CD4-positive, alpha-beta T cell treated with Interleukin-17A for 1 hour (primary cell): ENCODE measurements at places on chromosomes 3 and 15.

DNA sequence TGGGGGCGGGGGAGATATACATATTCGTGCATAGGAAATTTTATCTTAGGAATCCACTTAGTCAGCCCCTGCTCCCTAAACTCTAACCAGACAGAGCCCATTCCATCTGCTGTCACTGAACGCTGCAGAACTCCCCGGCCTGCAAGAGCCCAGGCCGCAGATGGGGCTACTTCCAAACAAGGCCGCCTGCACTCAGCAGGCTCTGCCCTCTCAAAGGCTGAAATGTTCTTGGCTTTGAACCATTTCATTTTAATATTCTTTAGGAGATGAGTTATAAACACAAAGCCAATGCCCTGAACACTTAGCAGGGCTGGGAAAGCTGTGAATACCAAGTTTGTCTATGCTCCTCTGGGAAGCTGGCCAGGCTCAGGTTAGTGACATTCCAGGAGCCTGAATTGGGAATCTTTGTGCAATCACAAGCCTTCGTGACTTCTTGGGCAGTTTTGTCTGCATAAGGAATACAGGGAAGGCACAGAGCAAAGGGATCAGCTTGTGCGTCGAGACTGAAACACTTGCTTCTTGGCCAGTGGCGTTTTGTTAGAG is 65.0 kb downstream of the SYNM start:
- no peak for DNase-seq

DNA sequence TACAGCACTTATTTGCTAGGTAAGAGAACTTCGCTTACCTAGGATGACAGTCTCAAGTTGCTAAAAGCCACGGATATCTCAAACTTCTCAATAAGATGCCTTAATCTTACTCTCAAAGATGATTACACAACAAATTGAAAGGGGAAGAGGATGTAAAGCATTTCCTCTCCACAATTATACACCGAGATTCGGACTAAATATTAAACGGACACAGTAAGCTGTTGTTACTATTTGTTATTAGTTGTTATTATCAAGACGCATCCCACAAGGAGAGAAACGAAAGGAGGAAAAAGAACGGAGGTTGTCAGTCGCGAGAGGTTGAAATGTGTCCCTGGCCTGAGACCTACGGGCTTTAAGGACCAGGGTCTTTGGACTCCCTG is 660 bp downstream of the ZNF106 start:
- peak; percentile 25 for DNase-seq

GRCh38 chr3:155110996-155111901 is 31.1 kb downstream of the MME start:
- DNase-seq = no peak

GRCh38 chr15:29437888-29438702 is 168.5 kb upstream of the NSMCE3 start:
- DNase-seq = no peak

DNA sequence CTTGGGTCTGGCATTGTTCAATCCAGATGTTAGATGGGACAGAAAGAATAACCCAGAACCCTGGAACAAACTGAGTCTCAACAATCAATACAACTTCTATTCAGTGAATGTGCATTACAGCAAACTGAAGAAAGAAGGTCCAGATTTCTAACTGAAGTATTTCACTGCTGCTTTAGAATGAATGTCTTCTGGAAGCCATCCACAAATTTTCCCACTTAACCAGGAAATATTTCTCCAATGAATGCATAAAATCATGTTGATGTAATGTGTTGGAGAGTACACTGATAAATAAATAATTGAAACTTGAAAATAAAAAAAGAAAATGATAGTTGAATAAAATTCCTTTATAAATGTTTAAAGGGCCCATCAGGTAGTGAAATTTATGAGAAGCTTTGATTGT is 658.6 kb downstream of the ZBBX start:
- no peak for DNase-seq

DNA sequence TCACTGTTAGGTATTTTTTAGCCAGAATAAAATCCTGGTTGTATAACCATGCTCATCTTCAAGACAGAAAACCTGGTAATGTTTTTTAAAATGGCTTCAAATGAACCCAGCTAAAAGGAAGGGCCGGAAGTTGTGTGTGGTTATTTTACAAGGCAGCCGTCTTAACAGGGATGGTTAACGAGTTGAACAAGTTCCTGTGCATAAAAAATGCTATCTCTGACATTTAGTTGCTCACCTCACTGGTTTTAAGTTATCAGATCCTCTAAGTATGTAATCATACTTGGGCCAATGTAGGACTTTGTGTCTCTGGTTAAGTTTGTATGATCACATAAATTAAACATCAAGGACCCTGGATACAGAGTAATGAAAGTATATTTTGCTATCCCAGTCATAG is 2.1 kb downstream of the ATP11B start:
- peak; percentile 77 for DNase-seq

DNA sequence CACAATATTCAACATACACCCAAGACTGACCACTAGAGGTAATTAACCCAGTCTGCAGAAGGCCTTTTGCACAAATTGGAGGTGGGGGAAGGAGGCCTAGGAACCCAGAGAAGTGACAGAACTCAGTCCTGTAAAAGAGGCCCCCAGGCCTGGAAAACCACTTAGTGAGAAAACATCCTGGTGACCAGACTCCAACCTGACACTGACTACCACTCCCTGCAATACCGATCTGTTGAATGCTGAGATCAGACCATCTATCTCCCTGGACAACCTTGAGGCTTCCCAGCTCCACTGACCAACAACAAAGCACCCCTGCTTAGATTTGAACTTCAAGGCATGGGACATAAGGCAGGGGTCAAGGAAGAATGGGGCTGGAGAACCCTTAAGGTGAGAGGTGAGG is 261.9 kb upstream of the WNT5A start:
- no peak for DNase-seq

DNA sequence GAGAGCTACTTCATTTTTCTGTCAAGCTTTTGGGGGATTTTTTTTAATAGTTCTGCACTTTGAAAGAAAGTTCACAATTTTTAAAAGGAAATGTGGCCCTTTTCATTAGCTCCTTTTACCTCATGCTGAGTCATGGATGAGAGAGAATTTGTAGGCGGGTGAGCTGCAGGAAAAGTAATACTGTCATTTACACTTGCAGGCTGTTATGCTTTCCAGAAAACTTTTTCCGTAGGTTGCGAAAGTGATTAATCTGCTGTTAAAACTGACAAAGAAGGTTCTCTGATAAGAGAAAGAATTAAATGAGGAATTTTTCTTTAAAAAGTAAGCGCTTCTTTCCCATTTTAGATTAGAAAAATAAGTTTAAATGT is 430.2 kb downstream of the LPP start:
- DNase-seq = no peak

GRCh38 chr3:42701371-42702065 is 1.1 kb downstream of the HHATL start:
- peak; percentile 55 for DNase-seq

DNA sequence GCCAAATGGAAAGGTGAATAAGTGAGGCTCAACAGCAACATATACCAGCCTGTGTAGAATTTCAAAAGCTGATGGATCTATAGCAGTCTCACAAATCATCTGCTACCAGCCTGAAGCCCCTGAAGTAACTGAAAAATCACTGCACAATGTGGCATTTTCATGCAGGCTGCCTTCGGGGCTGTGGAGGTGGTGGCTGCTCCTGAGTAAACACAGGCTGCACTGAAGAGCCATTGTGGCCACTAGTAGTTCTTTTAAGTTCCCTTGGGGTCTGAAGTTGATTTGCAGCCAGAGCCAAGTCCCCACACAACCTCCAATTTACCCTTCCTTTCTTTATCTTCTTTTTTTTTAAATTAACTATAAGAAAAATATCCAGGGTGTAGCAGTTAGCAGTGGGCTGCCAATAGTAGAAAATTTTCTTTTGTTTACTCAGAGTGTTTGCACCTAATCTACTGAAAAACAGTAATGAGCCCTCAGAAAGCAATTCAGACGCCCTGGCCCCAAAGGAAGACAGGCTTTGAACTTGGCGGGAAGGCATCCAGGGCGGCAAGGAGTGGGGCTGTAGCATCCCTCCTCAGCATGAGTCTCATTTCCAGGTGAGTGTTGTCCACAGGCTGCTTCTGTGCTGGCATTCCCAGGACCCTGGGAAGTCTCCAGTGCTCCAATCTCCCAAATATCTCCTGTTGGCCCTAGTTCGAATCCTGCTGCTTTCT is 13.3 kb upstream of the SUSD5 start:
- no peak for DNase-seq

GRCh38 chr15:39238443-39238842 is 342.4 kb upstream of the THBS1 start:
- DNase-seq = no peak

- no peak for DNase-seq
Observed at GRCh38 chr3:108501535-108501934, 8.9 kb downstream of the MYH15 start.

- DNase-seq = peak; percentile 57
Observed at GRCh38 chr3:46695177-46695961, 1.9 kb upstream of the ALS2CL start.

- no peak for DNase-seq
Observed at GRCh38 chr3:155502630-155503029, 209.1 kb upstream of the STRIT1 start.

GRCh38 chr3:111768571-111769100 is 90.4 kb upstream of the PHLDB2 start:
- DNase-seq = no peak

GRCh38 chr3:189235214-189235613 is 63.4 kb downstream of the TPRG1 start:
- no peak for DNase-seq

- no peak for DNase-seq
Observed at GRCh38 chr3:24339266-24339825, 155.3 kb downstream of the THRB start.

DNA sequence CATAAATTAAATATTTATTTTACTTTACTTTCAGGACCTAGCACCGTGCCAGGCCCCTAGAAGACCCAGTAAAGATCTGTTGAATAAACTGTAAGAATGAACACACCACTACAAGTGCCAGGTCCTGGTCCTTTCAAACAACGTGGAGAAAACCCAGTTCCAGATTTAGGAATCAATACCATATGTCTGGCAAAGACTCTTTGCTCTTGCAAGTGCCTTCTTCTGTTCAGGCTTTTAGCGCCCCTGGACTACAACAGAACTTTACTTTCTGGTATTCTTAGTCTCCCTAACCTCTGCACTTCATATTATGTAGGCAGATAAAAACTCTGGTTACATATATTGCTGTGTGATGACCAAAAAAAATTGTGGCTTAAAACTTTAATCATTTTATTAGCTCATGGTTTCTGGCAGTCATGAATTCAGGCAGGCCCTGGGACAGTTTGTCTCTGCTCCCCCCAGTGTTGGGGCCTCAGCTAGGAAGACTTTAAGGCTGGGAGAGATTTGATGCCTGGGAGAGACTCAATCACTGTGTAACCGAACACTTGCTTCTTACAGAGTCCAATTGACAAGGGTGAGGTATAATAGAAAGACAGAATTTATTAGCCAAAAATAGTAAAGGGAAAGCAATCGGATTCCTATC is 2.9 kb upstream of the PSMA4 start:
- no peak for DNase-seq

DNA sequence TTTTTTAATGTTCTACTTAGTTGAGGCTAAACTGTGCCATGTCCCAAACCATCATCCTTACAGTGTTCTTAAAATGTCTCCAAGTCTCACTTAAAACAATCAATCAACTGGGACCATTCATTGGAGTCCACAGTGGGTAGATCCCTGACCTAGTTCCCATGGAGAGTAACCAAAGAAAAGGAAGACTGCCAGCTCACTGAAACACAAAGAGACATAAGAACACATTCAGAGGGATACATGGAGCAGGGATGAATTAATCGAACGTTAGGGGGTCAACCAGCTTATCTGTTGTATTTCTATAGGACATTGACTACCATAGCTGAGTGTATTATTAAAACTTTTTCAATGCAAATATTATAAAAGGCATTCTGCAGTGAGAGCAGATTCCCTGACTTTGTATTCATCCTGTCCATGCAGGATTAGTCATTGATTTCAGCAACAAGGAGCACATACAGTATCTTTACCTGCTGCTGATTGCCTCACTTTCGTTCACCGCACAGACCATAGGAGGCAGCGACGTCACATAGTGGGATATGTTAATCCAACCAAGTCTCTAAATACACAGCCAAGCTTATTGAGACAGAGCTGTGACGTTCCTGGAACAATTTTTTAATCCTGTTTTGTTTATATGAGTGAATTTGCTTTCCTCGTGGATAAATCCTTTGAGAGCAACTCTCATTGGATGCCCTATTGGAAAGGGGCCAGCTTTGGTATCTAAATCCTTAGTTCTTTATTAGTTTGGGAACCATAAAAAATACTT is 364.9 kb upstream of the RBMS3 start:
- DNase-seq = no peak

GRCh38 chr15:96093063-96093462 is 237.4 kb upstream of the NR2F2 start:
- DNase-seq = no peak

DNA sequence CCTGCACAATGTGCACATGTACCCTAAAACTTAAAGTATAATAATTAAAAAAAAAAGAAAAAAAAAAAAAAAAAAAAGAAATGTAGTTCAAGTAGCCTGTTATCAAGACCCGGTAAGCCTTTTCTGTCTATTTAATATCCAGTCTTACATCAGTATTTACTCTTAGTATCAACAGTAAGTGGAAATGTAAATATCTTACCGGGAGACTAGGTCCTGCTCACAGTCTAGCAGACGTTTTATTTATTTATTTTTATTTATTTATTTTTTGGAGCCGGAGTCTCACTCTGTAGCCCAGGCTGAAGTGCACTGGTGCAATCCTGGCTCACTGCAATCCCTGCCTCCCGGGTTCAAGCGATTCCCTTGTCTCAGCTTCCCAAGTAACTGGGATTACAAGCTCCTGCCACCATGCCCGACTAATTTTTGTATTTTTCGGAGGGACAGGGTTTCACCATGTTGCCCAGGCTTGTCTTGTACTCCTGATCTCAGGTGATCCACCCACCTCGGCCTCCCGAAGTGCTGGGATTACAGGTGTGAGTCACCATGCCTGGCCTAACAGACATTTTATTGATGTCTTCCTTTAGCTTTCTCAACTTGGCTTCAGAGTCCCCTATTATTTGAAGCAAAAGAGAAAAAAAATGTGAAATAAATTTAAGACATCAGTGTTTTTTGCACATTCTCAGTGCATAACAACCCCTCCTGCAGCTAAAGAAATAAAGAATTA is 19.9 kb downstream of the C2CD4B start:
- no peak for DNase-seq

DNA sequence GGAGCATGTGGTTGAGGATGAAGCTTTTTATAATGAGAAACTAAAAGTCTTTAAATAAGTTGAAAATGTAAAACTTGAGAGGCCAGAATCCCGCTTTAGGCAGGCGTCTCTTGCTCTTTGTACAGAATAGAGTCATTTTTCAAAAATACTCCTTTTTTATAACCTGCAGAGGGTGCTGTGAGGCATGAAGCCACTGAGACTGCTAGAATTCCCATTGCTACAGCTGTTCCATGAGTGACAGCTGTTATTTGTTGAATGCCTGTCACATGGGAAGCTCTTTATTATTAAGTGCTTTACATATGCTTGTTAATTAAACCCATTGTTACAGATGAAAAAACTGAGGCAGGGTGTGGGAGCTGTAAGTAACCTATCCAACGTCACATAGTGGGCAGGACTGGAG is 18.5 kb downstream of the MINAR1 start:
- no peak for DNase-seq

DNA sequence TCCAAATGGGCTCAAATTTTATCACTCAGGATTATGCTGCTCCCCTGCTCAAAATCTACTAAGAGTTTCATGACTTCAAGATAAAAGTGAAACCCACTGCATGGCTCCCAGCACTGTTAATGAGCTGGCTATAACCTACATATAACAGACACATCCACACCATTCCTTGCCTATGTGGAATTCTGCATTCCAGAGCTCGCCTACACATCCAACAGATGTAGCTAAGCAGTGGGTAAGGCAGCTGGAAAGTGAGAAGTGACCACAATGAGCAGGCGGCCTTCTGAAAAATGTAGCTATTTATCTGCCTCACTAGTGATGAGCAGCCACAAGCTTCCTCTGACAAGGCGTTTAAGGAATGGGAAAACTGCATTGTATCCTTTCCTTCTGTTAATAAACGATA is 92.0 kb upstream of the TRIM42 start:
- no peak for DNase-seq
